Coronary artery (tissue), 2 donors: ENCODE measurements at places on chromosomes 5 and 9.

DNA sequence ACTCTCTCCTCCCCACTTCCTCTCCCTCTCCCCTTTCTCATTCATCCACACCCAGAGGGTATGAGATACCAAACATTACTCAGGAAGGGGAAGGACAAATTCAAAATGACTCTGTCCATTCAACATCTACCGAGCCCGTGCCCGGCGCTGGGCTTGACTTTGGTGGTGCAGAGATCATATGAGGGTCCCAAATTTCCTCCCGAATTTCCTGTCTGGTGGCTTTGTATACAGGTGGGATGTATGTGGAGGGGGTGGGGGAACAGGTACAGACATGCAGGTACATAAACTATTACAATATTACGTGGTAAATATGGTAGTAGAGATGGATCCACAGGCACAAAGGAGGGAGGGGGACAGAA, 21.8 kb upstream of the GABRP start:
- DNase-seq = no peak

- DNase-seq = no peak
Observed at GRCh38 chr5:93585767-93586385, 2.9 kb downstream of the NR2F1 start.

DNA sequence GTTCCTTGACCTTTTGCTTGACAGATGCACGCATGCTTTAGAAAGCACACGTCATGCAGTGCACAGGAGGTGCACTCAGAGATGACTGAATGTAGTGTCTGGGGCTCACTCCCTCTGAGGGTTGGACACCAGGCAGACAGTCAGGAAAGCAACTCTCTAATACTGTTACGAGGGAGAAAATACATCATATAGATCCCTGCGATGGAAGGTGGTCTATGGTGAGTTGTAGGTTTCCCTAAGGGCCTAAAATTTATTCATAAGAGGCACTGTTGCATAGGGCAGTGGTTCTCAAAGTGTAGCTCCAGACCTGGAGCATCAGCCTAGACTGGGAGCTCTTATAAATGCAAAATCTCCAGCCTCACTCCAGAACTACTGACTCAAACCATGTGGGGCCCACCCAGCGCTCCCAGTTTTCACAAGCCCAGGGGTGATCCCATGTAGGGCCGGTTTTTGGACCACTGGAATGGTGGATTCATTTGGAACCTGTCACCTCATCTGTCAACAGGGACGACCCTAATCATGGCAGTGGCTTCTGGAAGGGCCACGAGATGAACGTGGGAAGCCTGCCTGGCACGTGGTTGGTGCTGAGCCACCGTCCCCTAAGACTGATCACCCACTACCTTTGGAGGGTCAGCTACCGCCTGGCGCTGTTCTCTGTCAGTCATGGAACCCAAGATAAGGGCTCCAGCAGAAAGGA, 16.8 kb upstream of the PHF19 start:
- no peak for DNase-seq

GRCh38 chr9:86626802-86627201, 272.6 kb upstream of the TUT7 start:
- no peak for DNase-seq

GRCh38 chr5:139652788-139653241, 4.7 kb downstream of the CXXC5 start:
- no peak for DNase-seq

DNA sequence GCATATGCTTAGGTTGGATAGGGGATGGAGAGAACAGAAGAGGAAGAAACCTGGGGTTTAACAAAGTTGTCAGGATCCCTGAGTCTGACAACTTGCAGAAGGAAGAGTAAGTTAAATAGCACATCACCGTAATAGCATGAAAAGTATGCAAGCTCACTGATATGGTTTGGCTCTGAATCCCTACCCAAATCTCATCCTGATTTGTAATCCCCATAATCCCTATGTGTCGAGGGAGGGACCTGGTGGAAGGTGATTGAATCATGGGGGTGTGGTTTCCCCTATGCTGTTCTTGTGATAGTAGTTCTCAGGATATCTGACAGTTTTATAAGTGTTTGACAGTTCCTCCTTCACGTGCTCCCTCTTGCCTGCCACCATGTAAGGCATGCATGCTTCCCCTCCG, 193.3 kb downstream of the PSAT1 start:
- no peak for DNase-seq

DNA sequence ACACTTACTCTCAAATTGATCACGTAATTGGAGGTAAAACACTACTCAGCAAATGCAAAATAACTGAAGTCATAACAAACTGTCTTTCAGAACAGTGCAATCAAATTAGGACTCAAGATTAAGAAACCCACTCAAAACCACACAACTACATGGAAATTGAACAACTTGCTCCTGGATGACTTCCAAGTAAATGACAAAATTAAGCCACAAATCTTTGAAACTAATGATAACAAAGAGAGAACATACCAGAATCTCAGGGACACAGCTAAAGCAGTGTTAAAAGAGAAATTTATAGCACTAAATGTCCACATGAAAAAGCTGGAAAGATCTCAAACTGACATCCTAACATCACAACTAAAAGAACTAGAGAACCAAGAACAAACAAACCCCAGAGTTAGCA, 540.5 kb upstream of the CDH18 start:
- DNase-seq = no peak

DNA sequence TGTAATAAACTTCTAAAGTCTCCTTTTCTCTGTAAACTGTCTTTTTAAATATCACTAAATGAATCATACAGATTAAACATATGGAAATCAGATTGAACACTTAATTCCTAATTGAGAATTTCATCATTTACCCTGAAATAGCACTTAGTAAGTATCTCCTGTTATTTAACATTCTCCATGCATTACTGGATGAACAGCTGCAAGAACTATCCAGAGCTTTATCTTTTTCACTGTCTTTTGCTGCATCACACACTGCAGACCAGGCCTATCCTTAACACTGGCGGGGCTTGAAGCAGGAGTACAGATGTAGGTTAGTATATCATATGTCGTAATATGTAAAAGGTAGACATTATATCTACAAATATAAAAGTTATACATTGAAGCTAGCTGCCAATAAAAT, 108.7 kb upstream of the EFNA5 start:
- no peak for DNase-seq

GRCh38 chr5:30764704-30765103, 428.8 kb upstream of the CDH6 start:
- DNase-seq = no peak

DNA sequence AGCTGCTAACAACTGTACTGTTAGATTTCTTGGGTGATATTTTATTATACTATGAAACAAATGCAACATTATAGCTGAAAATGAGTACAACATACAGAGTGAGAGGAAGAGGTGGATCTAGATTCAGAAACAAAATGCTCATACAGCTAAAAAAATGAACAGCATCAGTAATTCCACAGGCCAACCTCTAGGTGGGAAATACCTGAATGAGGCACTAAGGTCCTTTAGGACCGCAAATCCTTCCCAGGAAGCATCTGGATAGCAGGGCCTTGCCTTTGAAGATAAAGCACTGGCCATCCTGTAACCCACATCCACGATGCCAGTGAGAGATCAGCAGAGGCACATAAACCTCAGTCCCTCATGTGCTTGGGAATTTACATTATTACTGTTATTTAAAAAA, 310.8 kb downstream of the YTHDC2 start:
- no peak for DNase-seq

DNA sequence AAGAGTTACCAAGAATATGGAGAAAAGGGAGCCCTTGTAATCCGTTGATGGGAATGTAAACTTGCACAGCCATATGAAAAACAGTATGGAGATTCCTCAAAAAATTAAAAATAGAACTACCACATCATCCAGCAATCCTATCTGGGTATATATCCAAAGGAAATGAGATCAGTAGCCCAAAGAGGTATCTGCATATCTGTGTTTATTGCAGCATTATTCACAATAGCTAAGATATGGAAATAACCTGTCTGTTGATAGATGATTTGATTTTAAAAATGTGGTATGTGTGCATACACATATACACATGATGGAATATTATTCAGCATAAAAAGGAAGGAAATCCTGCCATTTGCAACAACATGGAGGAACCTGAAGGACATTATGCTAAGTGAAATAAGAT, 48.3 kb upstream of the EBF1 start:
- DNase-seq = no peak
